ENCODE measurements at places on chromosomes 7 and 10.

DNA sequence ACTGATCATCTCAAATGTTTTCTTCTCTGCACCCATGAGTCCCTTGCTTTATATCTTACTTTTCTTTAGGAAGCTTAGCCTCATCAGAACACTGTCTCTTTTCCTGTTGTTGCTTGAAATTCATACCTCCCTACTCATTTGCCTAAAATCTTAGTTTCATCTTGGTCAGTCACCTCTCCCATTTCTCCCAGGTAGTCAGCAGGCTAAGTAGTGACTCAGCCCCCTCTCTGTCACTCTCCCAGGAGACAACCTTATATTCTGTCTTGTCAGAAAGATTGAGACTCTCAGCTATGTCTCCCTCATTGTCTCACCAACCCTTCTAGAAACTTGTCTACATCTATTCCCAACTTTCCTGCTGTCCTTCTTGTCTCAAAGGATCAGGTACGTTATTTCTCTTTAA is 280.9 kb downstream of the BBS9 start:
- H3K4me3 ChIP-seq, result no peak overlapping the region
- DNase-seq, result no peak
- no peaks in the 10 kb centered on the region for H3K36me3 ChIP-seq
- no peak overlapping the region for H3K27ac ChIP-seq
- H3K4me1 ChIP-seq, result no peaks in the 10 kb centered on the region

- H3K4me3 ChIP-seq, result no peak overlapping the region
- no peaks in the 10 kb centered on the region for H3K36me3 ChIP-seq
- DNase-seq, result no peak
Measured at GRCh38 chr10:132133449-132134240, 53.1 kb upstream of the DPYSL4 start.

DNA sequence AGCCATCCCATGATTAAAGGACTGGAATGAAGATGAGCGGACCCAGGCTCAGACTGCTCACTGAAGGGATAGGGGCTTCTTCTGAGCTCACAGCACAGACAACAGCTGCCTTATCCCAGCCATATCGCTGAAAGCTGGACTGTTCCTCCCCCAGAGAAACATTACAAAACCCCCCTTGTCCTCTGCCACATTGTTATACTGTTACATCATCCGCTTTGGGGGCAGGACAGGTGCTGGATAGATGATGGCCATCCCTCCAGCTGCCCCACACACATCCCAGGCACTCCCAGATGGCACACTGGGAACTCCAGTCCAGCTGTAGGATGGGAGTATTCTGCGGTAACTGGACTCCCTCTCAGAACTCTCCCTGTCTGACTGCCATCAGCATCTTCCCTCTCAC is 58.7 kb upstream of the BTRC start:
- no peak for DNase-seq
- H3K4me3 ChIP-seq, result no peak overlapping the region
- H3K27ac ChIP-seq, result no peak overlapping the region
- peaks cover 8% of the 10 kb centered on the region for H3K4me1 ChIP-seq
- no peaks in the 10 kb centered on the region for H3K27me3 ChIP-seq

- no peak overlapping the region for H3K27ac ChIP-seq
- H3K4me3 ChIP-seq, result no peak overlapping the region
- H3K4me1 ChIP-seq, result no peaks in the 10 kb centered on the region
- DNase-seq, result peak; percentile 68
Measured at GRCh38 chr7:77679608-77680007, 16.7 kb upstream of the RSBN1L start.

All from lung (tissue), 17 donors.